Ovary (tissue), 10 donors: ENCODE measurements at places on chromosomes 2 and 18.

DNA sequence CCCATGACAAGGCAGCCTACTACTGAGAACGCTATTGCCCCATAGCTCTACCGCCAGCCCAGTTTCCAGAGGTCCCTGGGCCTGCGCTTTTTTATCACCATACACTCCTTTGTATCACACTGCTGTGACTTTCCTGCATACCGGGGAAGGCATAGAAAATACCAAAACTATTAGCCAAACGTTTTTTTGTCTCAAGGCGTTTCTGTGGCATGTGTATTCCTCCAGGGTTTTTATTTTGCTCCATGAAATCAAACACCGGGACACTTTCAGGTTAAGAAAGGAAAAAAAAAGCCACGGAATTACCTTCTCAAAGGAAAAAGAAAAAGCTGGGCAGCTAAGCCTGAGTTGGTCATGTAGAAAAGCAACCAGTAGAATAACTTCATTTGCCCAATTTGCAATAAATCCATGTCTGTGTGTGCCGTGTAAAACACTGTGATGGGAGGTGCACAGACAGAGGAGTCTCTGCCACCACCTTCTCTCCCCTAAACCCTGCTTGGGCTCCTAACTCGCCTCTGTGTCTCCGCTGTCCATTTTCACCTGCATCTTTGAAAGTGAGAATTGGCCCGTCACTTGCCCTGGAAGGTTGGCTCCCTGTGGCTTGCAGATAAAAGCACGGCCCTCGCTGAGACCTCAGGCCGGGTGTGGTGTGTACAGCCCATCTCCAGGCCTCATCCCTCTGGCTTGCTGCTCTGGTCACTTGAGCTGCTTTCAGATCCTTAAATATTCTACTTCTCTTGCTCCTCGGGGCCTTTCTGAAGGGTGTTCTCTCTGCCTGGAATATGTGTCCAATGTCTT lies 1.7 kb downstream of the AMER3 start:
- H3K4me3 ChIP-seq: no peak overlapping the region
- DNase-seq: no peak
- H3K27ac ChIP-seq: no peak overlapping the region
- H3K36me3 ChIP-seq: no peaks in the 10 kb centered on the region
- peaks cover 4% of the 10 kb centered on the region for H3K4me1 ChIP-seq
- H3K27me3 ChIP-seq: no peaks in the 10 kb centered on the region

GRCh38 chr2:174217869-174218268 lies 30.5 kb downstream of the OLA1 start:
- H3K4me1 ChIP-seq: no peaks in the 10 kb centered on the region
- DNase-seq: no peak
- no peak overlapping the region for H3K4me3 ChIP-seq
- no peaks in the 10 kb centered on the region for H3K27me3 ChIP-seq

- no peak overlapping the region for H3K4me3 ChIP-seq
- H3K27me3 ChIP-seq: no peaks in the 10 kb centered on the region
- no peaks in the 10 kb centered on the region for H3K36me3 ChIP-seq
- H3K27ac ChIP-seq: no peak overlapping the region
- no peaks in the 10 kb centered on the region for H3K4me1 ChIP-seq
Measured at GRCh38 chr2:7748717-7749415, 831.7 kb downstream of the RNF144A start.

- H3K36me3 ChIP-seq: no peaks in the 10 kb centered on the region
- no peak overlapping the region for H3K27ac ChIP-seq
- no peaks in the 10 kb centered on the region for H3K27me3 ChIP-seq
- no peak overlapping the region for H3K4me3 ChIP-seq
Measured at GRCh38 chr18:32442575-32442974, 28.1 kb downstream of the GAREM1 start.

DNA sequence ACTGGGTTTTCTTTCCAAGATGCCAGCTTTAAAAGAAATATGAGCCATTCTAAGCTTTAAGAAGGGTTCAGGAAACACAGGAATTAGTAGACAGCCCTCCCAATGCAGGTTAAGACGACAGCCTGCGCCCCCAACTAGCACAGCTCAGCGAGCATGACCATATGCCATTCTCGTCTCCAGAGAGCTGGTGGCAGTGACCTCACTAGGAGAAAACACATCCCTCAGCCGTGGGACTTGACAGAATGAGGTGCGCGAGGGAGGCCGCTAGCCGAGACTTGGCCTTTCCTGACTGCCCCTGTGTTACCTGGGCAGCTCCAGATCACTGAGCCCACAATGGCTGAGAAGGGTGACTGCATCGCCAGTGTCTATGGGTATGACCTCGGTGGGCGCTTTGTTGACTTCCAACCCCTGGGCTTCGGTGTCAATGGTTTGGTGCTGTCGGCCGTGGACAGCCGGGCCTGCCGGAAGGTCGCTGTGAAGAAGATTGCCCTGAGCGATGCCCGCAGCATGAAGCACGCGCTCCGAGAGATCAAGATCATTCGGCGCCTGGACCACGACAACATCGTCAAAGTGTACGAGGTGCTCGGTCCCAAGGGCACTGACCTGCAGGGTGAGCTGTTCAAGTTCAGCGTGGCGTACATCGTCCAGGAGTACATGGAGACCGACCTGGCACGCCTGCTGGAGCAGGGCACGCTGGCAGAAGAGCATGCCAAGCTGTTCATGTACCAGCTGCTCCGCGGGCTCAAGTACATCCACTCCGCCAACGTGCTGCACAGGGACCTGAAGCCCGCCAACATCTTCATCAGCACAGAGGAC lies 103.9 kb downstream of the MAPK4 start:
- no peaks in the 10 kb centered on the region for H3K4me1 ChIP-seq
- H3K4me3 ChIP-seq: no peak overlapping the region
- H3K27me3 ChIP-seq: no peaks in the 10 kb centered on the region
- DNase-seq: no peak
- H3K27ac ChIP-seq: no peak overlapping the region
